ENCODE measurements at places on chromosomes 2 and 18.

DNA sequence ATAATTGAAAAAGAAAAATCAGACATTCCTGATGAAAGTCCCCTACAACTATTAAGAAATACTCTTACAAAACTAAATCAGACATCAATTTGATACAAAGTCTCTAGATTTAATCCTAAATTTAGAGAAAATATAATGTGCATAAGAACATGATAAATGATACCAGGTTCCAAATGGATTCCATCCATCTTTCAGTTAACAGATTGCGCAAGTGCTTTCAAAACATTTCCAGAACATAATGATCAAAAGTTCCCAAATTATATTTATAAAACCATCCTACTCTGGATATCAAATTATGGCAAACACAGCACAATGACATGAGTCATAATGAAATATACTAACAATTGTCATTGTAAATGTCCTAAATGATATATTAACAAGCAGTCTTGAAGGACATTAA lies 151.0 kb upstream of the GYPC start:
- no peak for DNase-seq

DNA sequence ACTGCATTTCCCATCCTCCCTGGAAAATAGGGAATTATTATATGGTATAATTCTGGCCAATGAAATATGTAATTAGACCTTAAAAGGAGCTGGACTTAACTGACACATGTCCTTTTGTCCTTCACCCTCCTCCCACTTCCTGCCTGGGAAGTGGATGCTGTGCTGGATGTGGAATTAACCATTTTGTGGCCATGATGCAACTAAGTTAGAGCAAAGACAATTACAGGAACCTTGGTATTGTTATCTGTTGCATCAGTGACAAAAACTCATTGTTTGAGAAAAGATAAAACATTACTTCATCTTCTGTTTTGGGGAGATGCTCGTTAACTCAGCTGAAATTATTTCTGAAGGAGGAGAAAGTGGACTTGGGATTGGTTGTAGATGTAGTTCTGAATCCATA lies 227.7 kb upstream of the BOD1L2 start:
- no peak for DNase-seq

- peak; percentile 53 for DNase-seq
Measured at GRCh38 chr2:219230059-219230540, 494 bp downstream of the ANKZF1 start.

DNA sequence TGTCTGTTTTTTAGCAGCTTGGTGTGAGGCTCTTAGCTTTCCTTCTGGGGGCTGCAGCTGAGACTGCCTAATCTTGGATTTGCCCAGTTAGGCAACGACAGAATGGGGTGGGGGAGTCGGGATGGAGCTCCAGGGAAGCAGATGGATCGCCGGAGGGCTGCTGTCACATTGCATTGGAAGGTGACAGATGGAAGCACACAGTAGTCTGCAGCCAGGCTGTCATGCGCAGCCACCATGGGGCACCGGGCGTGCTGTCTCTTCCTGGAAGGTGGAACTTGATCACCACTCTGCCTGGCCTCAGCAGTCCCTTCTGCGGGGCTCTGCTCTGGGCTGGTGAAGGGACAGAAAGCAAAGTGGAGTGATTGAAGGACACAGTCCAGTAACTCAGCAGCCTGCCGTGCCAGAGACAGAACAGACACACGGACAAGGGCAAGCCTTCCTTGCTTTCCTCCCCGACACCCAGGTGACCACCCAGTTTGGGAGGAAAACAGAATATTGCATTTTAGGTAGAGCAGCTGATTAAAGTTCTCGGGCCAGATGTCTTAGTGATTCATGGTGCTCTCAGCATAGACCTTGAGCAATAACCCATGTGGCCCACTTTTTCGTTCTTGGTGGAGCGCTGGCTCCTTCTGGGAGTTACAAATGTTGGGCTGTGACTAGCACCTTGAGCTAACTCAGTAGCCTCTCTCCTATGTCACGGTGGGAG lies 40.9 kb downstream of the RNF144A start:
- no peak for DNase-seq

GRCh38 chr2:129813404-129813803 lies 166.1 kb upstream of the RAB6C start:
- DNase-seq = peak; percentile 4

Measured in hematopoietic multipotent progenitor cell treated with erythropoietin and hydrocortisone succinate and interleukin-3 and kit ligand, for 8 days (in vitro differentiated cells).